Stimulated activated CD4-positive, alpha-beta T cell treated with anti-CD3 and anti-CD28 coated beads, Interleukin-1b, Interleukin-23, amount 100 ng/mL, for 48 hours (primary cell): ENCODE measurements at places on chromosomes 13 and 19.

- DNase-seq = no peak
Observed at GRCh38 chr19:34974646-34975045, 10.6 kb upstream of the ZNF792 start.

DNA sequence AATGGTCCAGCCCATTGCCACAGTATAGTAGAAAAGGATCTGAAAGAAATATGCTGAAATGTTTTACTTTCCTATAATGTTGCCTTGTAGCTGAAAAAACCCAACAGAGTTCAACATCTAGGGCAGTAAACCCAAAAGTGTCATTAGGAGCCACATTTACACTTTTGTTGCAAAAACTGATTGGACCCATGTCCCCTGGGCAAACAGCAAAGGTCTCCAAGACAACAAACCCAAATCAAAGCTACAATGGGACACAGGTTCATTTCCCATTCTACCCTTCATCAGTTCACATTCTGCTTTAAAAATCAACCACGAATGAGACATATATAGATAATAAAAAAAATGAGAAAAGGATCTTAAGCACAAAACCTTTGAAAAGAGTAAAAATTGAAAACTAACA is 744.8 kb downstream of the PCDH17 start:
- DNase-seq = no peak

GRCh38 chr13:95035311-95036109 is 265.7 kb downstream of the ABCC4 start:
- DNase-seq = no peak

- no peak for DNase-seq
Observed at GRCh38 chr13:26257049-26257448, 3.1 kb downstream of the CDK8 start.

DNA sequence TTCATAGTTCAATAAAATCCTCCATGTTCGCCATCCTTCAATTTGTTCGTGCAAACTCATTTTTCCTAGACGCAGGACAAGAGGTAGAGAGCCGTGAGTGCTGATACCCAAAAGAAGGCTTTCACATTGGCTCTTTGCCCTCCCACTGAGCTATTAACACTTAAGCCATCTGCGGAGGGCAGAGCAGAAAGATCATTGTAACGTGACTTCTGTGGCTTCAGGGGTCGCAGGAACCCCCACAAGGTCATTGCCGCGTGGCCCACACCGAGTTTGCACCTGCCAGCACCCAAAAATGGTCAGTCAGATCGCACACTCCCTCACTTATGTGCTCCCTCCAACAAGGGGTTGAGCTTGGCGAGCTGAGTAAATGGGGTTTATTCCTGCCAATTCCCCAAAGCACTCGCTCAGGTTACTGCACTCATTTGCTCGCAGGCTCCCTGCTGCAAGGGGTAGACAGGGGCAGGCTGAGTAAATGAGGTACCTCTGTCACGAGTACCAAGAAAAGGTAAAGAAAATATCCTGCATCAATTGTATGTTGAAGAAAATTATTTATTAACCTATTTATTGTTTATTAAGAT is 144.1 kb downstream of the PRR20E start:
- no peak for DNase-seq

DNA sequence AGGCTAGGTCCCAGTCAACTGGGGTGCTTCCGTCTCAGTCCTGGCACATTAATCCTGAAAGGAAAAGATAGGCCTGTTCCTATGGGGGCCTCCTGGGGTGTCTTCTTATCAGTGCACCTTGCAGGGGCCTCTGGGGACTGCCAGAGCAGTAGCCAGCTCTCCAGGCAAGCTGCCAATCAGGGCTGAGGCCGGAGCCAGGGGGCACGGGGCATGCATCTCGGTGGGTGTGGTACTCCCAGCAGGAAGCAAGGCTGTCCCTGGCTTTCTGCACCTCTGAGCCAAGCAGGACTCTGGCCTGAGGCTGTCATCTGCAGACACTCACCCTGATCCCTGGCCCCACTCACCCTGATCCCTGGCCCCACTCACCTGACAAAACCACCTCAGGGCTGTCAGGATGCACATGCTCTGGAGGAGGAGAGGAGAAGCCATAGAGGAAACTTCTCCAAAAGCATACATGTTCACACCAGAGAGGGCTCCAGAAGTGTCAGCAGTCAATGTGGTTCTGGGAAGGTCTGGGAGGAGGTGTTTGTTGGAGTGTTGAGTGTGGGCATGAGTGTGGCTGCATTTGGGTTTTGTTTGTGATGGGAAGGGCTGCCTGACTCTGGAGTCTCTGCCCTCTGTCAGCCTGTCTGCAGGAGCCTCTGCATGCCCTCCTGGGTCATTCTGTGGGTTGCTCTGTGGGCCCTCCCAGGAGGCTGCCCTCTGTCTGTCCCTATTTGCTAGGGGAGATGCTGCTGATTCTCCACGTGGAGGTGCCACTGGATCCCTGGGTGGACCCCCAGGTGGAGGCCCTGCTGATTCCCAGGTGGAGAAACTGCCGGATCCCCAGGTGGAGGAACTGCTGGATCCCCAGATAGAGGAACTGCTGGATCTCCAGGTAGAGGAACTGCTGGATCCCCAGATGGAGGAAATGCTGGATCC is 22.7 kb upstream of the KCTD15 start:
- no peak for DNase-seq

- no peak for DNase-seq
Observed at GRCh38 chr19:39602224-39602623, at the start of gene LGALS13. TSS of gene LGALS13 (plus strand) at chr19:39602524. CDS start at chr19:39602569, 45 bp downstream.
